ENCODE measurements at places on chromosomes 6 and 20. TPM values are rescaled to one million over a fixed set of nuclear protein-coding genes. Genes with fewer than 3 reads are reported as not detected.

Gene TEAD3
- 1.4 TPM for total RNA-seq

Gene PROKR2
- not detected for total RNA-seq

Gene CNR1
- 22.1 TPM for total RNA-seq

Gene STMND1
- total RNA-seq, result not detected

Gene NRSN1
- 4.2 TPM for total RNA-seq

GRCh38 chr20:42652266-42652665, 537.4 kb downstream of the PTPRT start:
- no peak for DNase-seq
- H3K36me3 ChIP-seq, result no peaks in the 10 kb centered on the region
- H3K4me1 ChIP-seq, result no peaks in the 10 kb centered on the region
- no peak overlapping the region for H3K4me3 ChIP-seq

DNA sequence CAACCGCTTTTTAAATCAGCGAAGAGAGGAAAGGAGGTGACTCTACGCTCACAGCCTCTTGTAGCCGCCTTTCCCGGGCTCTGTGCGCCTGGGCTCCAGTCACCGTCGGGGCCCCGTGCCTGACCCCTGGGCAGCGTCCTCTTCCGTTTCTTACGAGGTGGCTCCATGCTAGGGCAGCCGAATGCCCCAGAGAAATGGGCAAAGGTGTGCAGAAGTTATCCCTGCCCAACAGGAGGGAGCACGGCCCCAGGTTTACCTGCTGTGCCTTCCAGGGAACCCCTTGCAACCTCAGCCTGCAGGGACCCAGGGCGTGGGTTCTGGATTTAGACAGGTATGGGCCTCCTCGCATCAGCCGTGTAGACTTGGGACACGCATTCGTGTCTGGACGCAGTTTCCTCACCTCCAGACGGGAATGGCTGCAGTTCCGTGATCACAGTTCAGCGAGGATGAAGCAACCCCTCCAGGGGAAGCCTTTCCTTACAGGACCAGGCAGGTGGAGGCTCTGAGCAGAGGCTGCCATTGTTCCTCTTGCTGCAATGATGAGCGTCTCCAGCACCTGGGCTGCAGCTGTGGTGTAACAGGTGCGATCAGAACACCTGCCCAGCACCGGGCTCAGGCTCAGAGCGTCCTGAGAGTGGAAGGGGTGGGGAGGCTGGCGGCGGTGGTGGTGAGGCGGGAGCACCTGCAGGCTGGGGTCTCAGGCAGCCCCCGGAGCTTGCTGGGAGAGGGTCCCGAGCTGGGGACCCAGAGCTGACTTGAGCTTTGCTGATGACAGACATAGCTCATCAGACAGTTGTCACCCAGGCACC, 81.3 kb upstream of the BHLHE23 start:
- H3K4me1 ChIP-seq, result no peaks in the 10 kb centered on the region
- no peak overlapping the region for H3K4me3 ChIP-seq

GRCh38 chr6:166852451-166852975, 103.8 kb downstream of the RNASET2 start:
- no peaks in the 10 kb centered on the region for H3K36me3 ChIP-seq
- no peak for DNase-seq
- no peak overlapping the region for H3K4me3 ChIP-seq
- no peak overlapping the region for H3K27ac ChIP-seq
- H3K27me3 ChIP-seq, result no peaks in the 10 kb centered on the region
- no peaks in the 10 kb centered on the region for H3K4me1 ChIP-seq

DNA sequence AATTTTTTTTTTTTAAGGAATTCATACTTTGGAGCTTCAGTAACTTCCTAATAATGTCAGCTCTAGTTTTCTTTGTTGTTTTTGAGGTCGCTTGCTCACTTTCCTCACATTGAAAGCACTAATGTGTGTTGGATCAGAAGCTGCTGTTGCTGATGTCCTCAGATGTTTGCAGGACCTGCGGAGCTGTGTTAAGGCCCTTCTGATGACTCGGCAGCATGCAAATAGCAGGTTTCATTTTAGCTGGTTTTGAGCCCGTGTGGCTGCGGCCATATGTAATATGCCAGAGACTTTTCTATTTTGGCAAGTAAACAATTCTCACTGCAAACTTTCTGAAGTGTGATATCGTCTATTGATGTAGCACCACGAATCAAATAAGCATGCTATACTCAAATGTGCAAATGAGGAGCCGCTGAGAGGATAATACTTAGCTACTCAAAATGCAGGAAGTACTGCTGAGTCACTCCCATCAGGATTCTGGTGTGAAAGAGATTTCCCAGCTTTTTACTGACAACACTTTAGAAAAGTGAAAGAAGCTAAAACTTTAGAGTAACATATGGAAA, 187.8 kb downstream of the SASH1 start:
- DNase-seq, result no peak
- H3K4me3 ChIP-seq, result no peak overlapping the region
- peaks cover 34% of the 10 kb centered on the region for H3K36me3 ChIP-seq
- no peaks in the 10 kb centered on the region for H3K4me1 ChIP-seq
- H3K27ac ChIP-seq, result peak overlapping the region; percentile 8
- no peaks in the 10 kb centered on the region for H3K27me3 ChIP-seq

DNA sequence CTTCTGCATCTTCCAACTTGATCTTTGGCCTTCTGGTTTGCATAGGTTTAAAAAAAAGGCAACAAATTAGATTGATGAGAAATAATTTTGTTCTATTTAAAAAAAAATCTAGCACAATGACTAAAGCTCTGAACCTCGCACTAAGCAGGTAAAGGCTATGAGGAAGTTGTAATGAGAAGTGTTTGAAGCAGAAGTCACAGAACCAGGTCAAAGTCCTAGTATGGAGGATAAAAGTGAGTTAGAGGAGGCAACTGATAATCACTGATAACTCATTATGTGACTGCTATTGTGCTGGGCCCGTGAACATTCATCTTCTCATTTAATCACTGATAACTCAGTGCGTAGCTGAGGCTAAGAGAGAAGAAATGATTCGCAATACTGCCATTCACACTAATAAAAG, 46.1 kb upstream of the GFRAL start:
- H3K27ac ChIP-seq, result no peak overlapping the region
- no peak for DNase-seq
- H3K4me3 ChIP-seq, result no peak overlapping the region

DNA sequence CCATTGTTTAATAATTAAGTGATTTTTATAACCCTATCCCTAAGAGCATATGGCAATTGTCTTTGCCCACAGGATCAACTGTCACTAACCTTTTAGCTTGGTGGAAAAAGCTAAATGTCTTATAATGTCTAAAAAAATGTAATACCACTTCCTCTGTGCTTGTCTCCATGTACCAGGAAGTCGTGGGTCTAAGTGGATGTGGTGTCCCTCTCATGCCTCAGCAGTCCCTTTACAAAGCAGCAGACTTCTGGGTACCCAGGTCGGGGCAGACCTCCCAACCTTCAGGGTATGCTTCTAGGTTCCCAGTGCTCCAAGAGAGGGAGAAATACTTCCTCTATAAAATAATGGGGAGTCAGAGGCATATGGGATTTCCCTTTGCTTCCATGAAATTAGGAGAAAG, 74.7 kb downstream of the ZHX3 start:
- DNase-seq, result no peak
- H3K4me3 ChIP-seq, result no peak overlapping the region
- H3K27me3 ChIP-seq, result no peaks in the 10 kb centered on the region
- H3K27ac ChIP-seq, result no peak overlapping the region

- H3K36me3 ChIP-seq, result no peaks in the 10 kb centered on the region
- H3K27ac ChIP-seq, result no peak overlapping the region
- peaks cover 12% of the 10 kb centered on the region for H3K4me1 ChIP-seq
- no peaks in the 10 kb centered on the region for H3K27me3 ChIP-seq
Observed at GRCh38 chr20:8522168-8522567, 390.1 kb downstream of the PLCB1 start.

DNA sequence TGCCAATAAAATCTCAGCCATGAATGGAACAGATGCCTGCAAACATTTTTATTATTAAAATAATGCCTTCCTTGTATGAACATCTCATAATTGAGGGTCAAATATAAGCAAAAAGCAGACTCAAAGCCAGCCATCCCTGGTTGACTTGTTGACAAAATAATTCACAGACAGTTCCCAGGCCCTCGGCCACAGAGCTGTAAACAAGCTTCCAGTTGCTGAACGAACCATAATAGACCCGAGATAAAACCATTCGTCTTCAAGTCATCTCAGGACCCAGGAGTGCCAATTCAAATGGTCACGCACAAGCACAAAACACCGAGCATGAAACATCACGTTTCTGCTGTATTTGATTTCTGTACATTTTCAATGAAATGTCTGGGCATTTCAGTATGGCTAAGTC, 113.3 kb upstream of the CDYL start:
- DNase-seq, result no peak
- no peak overlapping the region for H3K4me3 ChIP-seq
- H3K27ac ChIP-seq, result no peak overlapping the region
- no peaks in the 10 kb centered on the region for H3K4me1 ChIP-seq
- H3K36me3 ChIP-seq, result no peaks in the 10 kb centered on the region
- H3K27me3 ChIP-seq, result no peaks in the 10 kb centered on the region

- no peaks in the 10 kb centered on the region for H3K4me1 ChIP-seq
- H3K36me3 ChIP-seq, result no peaks in the 10 kb centered on the region
- H3K27ac ChIP-seq, result no peak overlapping the region
- no peak for DNase-seq
- no peak overlapping the region for H3K4me3 ChIP-seq
Observed at GRCh38 chr20:11712639-11713160, 205.0 kb upstream of the BTBD3 start.

GRCh38 chr6:8269872-8270454, 165.4 kb downstream of the SLC35B3 start:
- no peaks in the 10 kb centered on the region for H3K36me3 ChIP-seq
- no peak overlapping the region for H3K4me3 ChIP-seq
- no peaks in the 10 kb centered on the region for H3K4me1 ChIP-seq
- DNase-seq, result no peak

GRCh38 chr6:143652841-143653331, 24.9 kb upstream of the PHACTR2 start:
- no peak for DNase-seq
- no peak overlapping the region for H3K4me3 ChIP-seq
- no peaks in the 10 kb centered on the region for H3K27me3 ChIP-seq
- H3K36me3 ChIP-seq, result no peaks in the 10 kb centered on the region

- DNase-seq, result no peak
- H3K27me3 ChIP-seq, result no peaks in the 10 kb centered on the region
- peaks cover 3% of the 10 kb centered on the region for H3K4me1 ChIP-seq
- H3K27ac ChIP-seq, result no peak overlapping the region
- H3K36me3 ChIP-seq, result no peaks in the 10 kb centered on the region
Observed at GRCh38 chr6:145704143-145704781, 31.1 kb downstream of the EPM2A start.

DNA sequence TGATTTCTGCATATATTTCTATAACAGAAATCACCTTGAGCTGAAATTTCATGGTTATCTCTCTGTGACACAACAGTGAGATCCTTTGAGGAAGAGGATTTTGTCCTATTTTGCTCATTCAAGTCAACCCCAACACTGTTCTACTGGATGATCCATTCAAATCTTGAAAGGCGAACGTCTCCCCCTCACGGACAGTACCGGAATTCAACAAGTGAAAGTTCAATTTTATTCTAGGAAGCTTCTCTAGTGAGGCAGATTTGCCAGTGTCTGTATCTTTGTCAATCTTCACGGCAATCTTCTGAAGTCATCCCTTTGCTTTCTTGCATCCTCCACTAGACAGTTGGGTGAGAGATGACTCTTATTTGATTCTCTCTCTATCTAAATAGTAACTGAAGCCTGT, 91.7 kb upstream of the PDE7B start:
- no peaks in the 10 kb centered on the region for H3K27me3 ChIP-seq
- H3K27ac ChIP-seq, result no peak overlapping the region
- H3K4me3 ChIP-seq, result no peak overlapping the region

- H3K36me3 ChIP-seq, result no peaks in the 10 kb centered on the region
- no peak overlapping the region for H3K27ac ChIP-seq
- DNase-seq, result no peak
- no peak overlapping the region for H3K4me3 ChIP-seq
- no peaks in the 10 kb centered on the region for H3K4me1 ChIP-seq
Observed at GRCh38 chr6:13504611-13505344, 17.4 kb upstream of the GFOD1 start.

All from adrenal gland (tissue), 19 donors.